ENCODE measurements at places on chromosomes 2 and 18. TPM values are rescaled to one million over a fixed set of nuclear protein-coding genes. Genes with fewer than 3 reads are reported as not detected.

Gene POTEJ
- total RNA-seq: not detected

Gene AP1S3
- total RNA-seq: 0.38 TPM

Gene ZBTB7C
- total RNA-seq: 0.87 TPM

Gene YWHAQ
- total RNA-seq: 249 TPM

DNA sequence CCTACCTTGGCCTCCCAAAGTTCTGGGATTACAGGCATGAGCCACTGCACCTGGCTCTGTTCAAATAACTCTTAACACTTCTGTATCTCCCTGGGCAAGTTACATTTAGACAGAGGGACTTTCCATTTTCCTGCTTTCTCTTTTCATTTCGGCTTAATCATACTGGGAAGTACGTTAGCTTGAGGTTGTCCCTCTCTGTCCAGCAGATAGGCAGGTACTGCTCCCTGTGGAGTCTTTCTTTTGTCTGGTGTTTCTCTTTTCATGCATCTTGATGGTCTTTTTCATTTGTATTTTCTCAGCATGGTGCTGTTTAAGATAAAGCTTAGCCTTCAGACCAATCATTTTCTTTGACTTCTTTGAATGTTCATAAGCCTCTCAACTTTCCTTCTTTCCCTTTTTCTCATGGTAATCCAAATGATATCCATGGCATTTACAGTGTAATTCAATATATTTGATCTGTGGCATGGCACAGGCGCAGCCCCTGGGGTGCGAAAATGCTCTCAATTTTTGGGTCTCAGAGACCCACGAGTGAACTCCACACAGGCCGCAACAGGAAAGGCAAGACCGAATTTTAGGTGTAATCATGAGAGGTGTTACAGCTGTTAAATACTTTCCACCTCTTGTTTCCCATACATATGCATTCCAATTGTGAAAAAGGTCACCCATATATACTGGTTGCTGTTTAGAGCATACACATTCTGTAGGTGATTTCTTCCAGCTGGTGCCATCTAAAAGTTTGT, 99.9 kb upstream of the MYO3B start:
- DNase-seq: no peak

DNA sequence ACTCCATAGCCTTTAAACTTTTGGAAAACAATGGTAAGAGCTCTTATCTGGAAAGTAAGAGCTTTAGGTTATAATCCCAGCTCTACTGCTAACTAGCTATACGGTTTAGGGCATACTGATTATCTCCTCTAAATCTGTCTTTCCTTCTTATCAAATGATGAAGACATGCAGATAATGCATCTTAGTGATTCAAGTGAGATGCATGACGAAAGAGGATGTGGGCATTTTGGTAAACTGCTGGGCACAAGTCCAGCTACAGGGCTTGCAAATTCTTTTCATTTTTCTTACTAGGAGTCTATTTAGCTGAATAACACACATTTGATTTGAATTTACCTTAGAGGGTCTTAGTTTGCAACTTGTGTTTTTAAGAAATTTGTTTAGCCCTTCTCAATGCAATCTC, 1604.8 kb upstream of the ZEB2 start:
- DNase-seq: no peak

- DNase-seq: no peak
Observed at GRCh38 chr18:62521082-62521481, 1.7 kb upstream of the ZCCHC2 start.

DNA sequence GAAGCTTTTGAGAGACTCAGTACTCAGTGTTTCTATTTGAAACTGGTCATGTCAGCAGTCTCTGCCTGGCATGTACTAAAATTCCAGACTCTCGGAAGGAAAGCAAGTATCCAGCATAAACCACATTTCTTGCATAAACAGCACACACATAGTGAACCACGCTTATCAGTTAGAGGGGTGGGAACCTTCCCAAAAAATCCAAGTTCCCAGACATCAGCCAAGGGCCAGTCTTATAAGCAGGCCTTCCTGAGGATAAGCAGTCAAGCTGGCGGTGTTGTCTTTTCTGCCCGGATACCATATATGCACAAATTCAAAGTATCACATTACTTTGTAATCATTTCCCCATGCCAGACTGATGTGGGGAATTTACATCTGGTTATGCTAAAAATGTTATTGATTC, 73.6 kb downstream of the ST6GAL2 start:
- DNase-seq: no peak

DNA sequence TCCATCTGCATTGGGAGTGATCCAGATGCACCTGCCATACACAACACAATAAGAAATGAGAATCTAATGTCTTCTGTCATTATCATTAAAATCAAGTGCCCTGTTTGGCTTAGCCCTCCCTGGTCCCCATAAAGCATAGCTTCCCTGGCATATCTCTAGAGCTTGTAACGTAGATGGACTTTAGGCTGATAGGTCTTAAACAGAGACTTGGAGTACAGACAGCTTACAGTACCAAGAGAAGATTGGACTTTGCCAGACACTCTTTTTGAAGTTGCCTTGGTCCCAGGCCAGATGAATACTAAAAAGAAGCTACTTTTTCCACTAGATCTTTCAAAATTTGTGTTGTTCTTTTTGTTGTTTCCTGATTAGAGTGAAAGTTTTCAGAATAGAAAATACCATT, 86.3 kb upstream of the UNC80 start:
- no peak for DNase-seq

DNA sequence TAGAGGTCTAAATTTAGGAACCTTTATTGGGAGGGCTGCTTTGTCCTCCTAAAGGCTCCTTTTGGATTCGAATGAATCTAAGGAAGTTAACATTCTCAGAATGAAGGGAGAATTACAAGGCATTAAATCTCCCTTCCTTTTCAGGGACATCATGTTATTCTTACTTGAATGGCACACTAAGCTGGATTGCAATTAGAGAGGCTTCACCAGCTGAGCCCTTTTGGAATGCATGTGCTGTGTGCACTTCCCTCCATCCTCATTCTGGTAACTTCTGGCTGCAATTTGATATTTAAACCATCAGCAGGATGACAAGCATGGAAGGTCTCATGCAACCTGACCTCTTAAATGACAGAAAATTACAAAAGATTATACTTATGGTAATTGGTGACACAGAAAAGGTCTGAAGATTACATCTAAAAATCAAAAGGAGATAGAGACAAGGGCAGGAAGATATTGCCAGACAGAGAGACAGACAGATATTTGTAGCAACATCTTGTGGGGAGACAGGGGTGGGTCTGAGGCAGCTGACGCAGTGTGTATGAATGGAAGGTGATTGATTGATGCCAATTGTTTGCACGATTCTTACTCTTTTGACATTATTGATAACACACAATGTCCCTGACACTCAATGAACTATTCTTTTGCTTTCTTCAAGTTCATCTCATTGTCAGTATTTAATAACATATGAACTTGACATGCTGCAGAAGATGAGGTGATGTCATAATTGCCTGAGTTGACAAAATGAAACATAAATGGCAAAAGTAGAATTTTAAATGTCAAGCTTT, 570.8 kb upstream of the GYPC start:
- no peak for DNase-seq
